Kidney glomerular epithelial cell (primary cell): ENCODE measurements at places on chromosomes 3 and 15.

- no peak for DNase-seq
Measured at GRCh38 chr3:10371789-10372188, 50.9 kb upstream of the SEC13 start.

DNA sequence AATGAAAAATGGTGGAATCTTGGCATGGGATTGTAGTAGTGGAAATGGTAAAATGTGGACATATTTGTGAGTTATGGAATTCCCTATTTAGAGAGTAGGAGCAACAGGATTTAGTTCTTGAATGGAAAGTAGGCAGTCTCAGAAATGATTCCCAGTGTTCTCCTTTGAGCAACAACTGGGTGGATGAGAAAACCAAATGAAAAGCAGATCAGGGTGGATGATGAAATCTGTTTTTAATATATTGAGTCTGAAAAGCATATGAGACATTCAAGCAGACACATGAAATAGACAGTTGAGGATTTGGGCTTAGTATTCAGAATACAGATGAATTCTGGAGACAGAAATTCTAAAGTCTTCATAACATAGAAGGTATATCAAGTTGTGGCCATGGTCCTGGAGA, 451.3 kb downstream of the LPP start:
- DNase-seq, result no peak

DNA sequence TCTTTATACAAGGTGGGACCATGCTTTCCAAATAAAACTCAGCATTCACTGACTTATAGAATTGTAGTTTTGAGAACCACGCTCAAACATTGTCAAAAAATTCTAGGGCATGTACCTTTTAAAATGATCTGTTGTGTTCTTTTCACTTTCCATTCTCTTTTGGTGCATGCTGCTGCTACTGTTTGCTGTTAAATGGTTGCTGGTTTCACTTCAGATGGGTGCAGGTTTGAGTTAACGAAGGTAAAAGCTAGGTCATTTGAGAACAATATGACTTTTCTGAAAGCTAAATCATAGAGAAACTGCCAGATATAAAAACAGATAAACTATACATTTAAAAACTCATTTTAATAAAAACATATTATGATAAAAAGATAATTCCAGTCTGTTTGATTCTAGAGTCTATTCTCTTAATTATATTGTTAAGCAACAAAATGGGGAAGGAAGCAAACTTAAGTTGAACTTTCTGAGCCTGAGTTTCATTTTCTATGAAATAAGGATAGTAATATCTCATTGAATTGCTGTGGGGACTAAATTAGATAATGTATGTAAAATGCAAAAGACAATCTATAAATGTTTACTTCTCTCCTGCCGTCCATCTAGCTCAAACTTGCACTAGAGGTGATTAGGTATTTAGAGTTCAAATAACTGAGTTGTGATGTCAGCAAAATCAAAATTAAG, 82.4 kb downstream of the OXSM start:
- DNase-seq, result no peak

DNA sequence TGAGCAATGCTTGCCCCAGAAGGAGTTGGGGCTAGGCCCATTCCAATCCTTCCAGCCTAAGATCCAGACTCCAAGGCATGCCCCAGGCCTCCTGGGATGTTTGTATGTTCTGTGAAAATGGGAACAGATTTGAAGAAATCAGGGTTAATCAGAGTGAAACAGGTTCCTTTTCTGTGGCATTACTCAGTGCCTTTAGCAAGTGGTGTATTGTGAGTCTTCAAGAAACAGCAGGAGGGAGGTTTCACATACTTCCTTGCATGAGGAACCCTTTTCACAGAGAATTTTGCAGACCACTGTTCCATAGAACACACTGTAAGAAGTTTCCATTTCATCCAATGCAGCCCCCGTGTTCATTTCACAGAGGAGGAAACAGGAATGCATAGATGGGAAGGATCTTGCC, 8.4 kb upstream of the CDC25A start:
- DNase-seq, result no peak

DNA sequence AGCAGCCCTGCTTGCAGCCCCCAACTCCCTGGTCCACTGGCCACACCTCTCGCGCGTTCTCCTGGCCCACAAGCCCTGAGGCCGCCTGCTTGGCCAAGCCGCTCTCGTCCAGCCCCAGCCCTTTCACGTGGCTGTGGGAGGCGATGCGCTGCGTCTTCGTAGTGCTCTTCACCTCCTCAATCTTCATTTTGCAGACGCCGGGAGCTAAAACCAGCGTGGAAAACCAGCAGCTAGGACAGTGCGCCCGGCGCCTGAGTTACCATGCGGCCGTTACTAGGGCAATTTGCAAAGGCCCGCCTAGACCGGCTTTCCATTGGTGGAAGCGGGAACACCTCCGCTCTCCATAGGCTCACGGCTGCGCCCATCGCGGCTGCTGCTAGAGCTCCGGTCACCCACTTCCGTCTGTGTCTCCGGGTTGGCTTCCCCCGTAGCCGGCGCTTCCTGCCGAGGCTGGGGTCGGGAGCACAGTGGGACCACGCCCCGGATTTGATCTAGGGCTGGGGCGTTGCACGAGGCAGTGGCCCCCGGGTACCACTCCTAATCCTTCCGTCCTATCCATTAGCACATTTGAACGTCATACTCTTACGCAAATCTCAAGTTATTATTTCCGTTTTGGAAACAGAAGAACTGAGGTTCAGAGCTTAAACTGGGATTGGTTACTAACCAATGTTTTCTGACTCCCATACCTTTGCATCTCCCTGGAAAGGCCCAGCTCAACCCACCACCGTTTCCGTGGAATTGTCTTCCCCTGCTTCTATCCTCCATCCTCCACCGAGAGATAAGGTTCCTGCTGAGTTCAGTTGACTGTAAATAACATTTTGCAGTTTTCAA, at the start of gene RUVBL1:
RUVBL1 (minus strand) TSS at position 275 of the 831 bp plus-strand sequence; CDS start at position 187, 88 bp downstream.
- DNase-seq, result peak; percentile 95

DNA sequence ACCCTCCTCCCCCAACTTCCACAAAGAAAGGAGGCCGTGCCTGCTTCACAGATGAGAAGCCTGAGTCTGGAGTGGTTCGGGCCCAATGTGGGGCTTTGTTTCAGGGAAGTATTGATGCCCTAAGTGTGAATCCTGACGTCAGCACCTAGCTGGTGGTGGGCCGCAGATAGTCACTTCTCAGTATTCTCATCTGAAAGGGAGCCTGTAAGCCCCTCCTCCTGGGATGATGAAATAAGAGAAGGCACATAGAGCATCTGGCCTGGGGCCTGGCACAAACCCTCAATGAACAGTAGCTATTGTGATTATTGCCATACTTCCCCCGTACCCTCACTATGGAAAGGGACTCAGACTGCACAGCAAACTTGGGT, 24.8 kb downstream of the LINGO1 start:
- DNase-seq, result no peak

DNA sequence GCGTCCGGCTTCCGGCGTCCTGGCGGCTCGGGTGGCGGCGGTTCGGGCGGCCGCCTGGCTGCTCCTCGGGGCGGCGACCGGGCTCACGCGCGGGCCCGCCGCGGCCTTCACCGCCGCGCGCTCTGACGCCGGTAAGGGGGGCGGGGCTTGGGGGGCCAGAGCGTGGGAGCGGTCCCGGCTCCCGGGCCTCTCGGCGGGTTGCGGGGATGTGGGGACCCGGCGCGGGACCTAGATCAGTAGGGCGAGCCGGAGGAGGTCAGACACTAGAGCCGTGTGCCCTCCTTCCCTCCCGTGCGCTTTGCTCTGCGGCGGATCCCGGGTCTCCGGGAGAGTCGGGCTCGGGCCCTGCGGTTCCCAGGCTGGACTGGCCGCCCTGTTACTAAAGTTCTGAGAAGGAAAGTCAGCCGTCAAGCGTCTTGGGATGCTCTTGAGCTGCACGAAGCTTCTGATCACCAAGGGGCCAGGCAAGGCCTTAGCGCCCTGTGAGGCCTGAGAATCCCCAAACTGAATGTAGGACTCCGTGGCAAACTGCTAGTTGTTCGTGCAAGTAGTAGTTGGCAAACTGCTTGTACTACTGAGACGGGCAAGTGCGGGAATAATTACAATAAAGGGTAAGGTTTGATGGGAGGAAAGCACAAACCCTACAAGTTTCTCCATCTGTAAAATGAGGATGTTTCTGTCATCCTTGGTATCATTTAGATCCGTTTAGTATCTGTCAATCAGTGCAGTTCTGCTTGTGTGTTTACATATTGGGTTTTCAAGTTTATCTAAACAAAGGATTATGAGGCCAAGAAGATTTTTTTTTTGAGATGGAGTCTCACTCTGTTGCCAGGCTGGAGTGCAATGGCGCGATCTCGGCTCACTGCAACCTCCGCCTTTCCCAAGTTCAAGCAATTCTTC, 587 bp downstream of the PIGX start:
- DNase-seq, result peak; percentile 55

DNA sequence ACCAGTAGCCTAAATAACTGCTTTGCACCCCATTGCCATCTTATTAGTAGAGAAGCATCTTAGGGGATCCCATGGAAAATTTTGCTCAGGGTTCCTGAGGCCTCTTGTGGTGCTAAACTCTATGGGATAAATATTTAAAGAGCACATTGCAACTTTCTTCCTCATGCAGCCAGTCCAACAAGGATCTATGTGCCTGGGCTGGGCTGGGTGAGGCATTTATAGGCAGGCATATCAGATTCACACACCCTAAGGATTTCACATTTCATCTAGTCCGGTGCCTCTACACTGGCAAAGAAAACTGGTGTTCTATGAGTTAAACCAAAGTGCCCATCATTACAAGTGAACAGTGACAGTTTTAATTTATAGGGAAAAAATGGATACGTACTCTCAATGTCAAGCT, 512.3 kb downstream of the EDEM1 start:
- no peak for DNase-seq

- no peak for DNase-seq
Measured at GRCh38 chr3:21830541-21830940, 79.5 kb upstream of the ZNF385D start.

GRCh38 chr3:172918568-172919296, 168.2 kb downstream of the ECT2 start:
- DNase-seq, result no peak
